ENCODE measurements at places on chromosomes 5 and 9. TPM values are rescaled to one million over a fixed set of nuclear protein-coding genes. Genes with fewer than 3 reads are reported as not detected.

The PCDHA9 gene
- total RNA-seq: 0.51 TPM

The MCC gene
- 11.8 TPM for total RNA-seq

The FAM153A gene
- not detected for total RNA-seq

The HBEGF gene
- 68.9 TPM for total RNA-seq

The SLC6A3 gene
- total RNA-seq: not detected

The CDKN2A gene
- not detected for total RNA-seq

The ADGRD2 gene
- total RNA-seq: 0.23 TPM
